ENCODE measurements at places on chromosomes 12 and 14.

- no peak for DNase-seq
Observed at GRCh38 chr14:30600922-30601918, 20.9 kb upstream of the SCFD1 start.

DNA sequence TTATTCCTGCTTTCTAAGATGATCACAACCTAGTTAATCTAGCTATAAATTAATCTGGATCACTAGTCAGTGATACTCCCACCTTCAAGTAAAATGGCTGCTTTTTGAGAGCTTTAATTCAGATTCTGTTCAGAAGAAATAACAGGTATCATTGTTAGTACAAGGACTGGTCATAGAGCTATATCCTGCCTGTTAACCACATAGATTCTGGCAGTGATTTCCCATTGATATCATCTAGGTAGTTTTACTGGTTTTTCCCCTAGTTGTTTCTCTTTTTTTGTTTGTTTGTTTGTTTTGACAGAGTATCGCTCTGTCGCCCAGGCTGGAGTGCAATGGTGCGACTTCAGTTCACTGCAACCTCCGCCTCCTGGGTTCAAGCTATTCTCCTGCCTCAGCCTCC is 39.0 kb upstream of the HIF1A start:
- DNase-seq = no peak

DNA sequence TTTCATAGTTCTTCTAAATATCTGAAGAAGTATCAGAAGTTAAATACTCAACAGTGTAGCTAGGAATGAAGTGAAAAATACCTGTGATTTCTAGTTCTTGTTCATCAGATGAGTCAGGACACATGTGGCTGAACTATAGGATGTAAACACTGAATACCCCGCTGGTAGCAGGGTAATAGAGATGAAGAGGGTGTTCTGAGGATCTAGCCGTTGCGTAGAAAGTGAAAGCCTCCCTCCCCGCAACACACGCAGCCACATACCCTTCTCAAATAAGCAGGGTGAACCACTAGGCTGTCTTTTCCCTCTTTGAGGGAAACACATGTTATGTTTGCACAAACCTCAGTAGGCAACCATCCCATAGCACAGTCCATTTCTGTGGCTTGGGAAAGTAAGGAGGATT is 16.4 kb upstream of the RNASE12 start:
- DNase-seq = no peak

DNA sequence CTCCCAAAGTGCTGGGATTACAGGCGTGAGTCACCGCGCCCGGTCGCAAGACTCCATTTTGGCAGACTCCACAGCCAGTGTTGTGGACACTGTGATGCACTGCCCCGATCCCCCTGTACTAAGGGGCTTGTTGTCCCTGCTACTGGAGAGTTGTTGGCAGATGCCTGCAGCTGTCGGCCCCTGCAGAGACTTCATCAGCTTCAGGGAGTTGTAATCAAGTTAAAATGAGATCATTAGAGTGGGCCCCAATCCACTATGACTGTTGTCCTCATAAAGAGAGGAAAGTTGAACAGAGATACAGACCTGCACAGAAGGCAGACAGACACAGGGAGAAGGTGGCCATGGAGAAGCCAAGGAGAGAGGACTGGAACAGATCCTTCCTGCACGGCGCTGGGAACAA is 23.7 kb upstream of the TUBA1A start:
- no peak for DNase-seq

- DNase-seq = no peak
Observed at GRCh38 chr12:112182499-112182898, 57.1 kb downstream of the TRAFD1 start.

DNA sequence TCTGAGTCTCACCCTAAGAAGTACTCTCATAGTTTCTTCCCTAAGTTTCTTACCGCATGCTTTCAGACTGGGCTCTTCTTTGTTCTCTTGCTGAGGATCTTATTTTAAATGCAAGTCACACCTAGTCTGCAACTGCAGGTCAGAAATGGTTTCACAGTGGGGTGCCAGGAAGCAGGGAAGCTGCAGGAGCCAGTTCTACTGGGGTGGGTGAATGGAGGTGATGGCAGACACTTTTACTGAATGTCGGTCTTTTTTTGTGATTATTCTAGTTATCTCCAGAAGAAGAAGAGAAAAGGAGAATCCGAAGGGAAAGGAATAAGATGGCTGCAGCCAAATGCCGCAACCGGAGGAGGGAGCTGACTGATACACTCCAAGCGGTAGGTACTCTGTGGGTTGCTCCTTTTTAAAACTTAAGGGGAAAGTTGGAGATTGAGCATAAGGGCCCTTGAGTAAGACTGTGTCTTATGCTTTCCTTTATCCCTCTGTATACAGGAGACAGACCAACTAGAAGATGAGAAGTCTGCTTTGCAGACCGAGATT is 1.7 kb downstream of the FOS start:
- DNase-seq = no peak

GRCh38 chr14:27205036-27205435 is 607.2 kb upstream of the NOVA1 start:
- no peak for DNase-seq

- no peak for DNase-seq
Observed at GRCh38 chr14:34604995-34605394, 25.0 kb downstream of the SNX6 start.

DNA sequence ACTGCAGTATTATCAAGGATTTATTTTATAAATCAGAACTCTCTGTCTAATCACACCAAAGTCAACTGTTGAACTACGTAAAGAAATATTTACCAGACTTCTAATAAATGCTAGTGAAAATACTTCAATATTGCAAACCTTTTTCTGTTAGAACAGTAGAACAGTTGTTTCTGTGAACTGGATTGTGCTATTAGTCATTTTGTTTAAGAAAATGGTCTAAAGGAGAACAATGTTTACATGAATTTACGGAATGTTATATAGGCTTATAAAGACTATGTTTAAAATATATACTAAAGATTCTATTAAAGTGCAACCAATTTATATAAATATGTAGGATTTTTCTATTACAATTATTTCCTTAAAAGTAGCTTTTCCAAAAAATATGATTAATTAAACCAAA is 471.4 kb downstream of the FSCB start:
- DNase-seq = no peak

Measured in ecto neural progenitor cell (in vitro differentiated cells).